RWPE1 (cell line): ENCODE measurements at places on chromosomes 3 and 15.

DNA sequence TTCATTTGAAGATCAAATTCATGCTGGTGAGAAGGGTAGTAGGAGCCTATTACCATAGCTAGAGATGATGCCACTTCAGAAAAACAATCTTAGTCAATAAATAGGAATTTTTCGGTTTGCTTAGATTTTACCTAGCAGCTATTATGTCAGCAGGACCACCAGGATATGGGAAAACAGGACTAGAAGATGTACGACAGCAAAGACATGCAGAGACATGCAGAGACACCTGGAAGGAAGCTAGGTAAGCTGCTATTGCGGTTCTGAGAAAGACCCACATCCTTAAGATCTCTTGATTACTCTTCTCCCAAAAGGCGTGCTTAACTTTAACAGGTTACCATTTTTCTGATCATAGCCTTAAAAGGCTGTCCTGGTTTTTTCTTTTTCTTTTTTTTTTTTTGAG, 64.8 kb upstream of the THSD4 start:
- no peak for DNase-seq

DNA sequence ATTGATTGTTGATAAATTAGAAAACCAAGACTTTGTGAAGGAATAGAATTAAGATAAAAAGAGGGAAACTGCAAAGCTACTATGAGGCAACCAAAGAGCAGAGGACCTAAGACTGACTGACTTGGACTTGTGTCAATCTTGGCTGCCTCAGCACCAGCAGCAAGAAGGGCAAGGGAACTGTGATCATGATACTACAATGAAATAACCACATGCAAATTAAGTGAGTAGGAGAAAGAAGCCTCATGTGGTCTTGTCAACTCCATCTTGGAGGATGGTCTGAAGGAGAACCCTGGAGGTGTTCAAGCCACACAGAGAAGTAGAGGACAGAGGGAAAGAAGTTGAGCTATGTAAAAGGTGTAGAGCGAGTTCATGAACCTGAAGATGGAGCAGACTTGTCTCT, 47.3 kb upstream of the THRB start:
- no peak for DNase-seq

DNA sequence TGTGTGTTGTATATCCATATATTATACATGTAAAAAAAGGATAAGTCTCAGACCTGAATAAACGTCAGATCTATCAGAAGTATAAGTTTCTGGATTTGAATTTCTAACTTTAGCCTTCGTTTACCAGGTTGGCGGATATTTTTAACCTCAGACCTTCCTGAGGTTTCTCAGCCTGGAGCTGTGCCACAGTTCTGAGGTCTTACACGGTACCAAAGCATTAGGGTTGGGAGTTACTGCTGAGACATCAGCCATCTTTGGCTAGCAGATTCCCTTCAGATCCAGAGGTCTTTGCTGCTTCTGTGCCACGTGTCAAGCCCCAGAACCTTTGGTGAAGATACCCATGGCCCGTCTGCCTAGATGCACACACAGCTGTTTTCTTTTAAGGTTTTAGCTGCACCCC, 84.7 kb downstream of the PPP2R3A start:
- DNase-seq: no peak

GRCh38 chr3:10845001-10845761, 29.2 kb downstream of the SLC6A11 start:
- no peak for DNase-seq

- peak; percentile 49 for DNase-seq
Measured at GRCh38 chr3:172673210-172673679, 37.6 kb downstream of the NCEH1 start.

DNA sequence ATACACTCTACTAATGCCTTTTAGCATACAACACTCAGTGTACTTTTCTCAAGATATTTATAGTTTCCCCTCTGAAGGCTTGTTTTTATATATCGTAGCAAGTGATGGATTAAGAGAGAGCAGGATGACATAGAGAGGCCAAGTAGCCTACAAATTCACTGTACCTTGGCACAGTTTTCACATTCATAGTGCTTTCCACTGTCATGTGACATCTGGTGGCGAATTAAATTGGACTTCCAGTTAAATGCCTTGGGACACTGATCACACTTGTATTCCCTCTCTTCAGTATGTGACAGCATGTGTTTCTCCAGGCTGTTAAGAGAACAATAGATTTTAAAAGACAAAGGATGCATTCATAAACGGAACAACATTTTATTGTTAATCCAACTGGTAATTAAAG, 541.1 kb downstream of the MECOM start:
- no peak for DNase-seq

GRCh38 chr15:100438570-100438969, 90.2 kb downstream of the CERS3 start:
- DNase-seq: peak; percentile 22

DNA sequence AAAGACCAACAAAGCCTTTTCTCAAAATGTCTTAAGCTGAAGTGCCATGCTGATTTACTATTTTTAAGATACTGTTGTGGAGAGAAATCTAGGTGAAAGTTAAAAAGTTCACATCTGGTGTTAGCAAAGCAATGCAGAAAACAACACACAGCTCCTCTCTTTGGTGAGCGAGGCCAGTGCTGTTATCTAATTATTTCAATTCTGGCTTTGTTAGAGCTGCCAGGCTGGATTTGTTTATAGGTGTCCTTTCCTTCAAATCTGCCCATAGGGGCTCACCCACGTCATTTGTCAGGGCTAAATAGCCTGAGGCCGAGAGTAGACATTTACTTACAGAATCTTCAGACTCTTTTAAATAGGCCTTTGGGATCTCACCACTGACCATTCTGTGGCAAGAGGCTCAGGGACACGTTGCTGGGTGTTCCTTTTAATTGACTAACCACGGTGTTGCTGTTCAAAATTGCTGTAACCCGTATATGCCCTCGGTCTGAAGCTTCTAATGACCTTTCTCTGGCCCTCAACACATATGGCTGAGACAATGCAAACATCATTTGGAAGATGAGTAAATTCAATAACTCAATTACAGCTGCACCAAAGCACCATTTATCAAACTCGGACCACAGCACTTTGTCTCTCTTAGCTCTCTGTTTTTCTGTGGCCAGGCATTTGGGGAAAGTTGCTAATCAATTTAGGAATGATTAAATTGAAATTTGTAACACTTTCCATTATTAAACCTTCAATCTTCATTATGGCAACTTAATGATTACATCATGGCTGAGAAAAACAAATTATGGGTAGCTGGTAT, 152.6 kb downstream of the PDZRN3 start:
- no peak for DNase-seq

GRCh38 chr3:180329187-180329586, 272.8 kb upstream of the TTC14 start:
- no peak for DNase-seq

DNA sequence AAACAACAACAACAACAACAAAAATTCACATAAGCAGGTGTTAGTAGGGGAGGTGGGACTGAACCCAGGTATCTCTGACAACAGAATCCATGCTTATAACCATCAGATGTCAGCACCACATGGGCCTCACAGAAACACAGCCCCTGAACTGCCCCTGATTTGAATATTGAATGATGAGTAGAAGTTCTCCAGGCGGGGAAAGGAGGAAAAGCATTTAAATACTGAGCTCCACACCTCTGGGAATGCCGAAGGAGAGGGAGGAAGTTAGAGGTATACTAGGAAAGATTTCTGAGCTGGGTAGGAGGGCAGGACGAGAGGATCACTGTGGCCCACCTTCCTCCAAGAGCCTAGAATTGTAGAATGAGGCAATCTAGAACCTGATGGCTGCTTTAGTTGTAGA, 31.9 kb upstream of the EIF4A2 start:
- DNase-seq: no peak

DNA sequence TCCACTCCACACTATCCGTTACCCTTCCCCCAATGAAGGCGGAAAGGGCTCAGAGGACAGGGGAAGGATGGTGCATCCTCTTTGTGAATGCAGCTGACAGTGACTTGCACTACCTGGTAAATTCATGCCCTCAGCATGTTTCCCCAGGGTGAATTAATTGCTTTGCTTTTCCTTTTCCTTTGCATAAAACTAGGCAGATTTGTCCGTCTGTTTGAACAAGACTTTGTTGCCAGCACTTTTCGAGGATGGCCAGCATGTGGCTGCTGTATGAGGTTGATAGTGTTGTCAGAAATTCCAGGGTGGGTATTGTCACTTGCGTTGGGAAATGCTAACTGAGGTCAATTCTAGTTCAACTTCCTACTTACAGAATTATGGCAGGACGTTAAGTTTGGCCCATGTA, 79.0 kb upstream of the RARB start:
- DNase-seq: no peak

- DNase-seq: no peak
Measured at GRCh38 chr3:154981664-154982063, 98.5 kb upstream of the MME start.

- DNase-seq: no peak
Measured at GRCh38 chr3:65013053-65013452, 325.3 kb upstream of the ADAMTS9 start.

- DNase-seq: no peak
Measured at GRCh38 chr15:48170981-48171380, 7.1 kb downstream of the MYEF2 start.

DNA sequence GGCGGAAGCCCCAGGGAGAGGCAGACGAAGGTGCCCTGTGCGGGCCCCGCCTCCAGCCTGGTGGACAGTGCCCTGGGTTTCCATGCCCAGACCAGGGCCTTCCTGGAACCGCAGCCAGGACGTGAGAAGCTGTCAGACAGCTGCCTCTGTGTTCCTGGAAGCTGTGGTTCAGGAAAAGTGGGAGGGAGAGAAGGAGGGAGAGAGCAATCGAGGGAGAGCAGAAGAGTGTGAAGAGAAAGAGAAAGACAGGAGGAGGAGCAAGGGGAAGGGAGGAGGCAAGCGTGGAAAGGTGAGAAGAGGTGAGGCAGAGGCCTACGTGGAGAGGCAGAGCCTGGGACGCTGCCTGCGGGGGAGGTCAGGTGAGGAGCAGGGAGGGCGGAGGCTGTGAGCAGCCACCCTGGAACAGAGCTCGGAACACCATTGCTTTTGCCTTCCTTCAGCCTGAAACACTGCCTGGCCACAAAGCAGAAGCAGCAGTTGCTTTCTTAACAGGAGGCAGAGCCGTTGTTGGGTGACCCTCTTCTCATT, 18.6 kb downstream of the ZDHHC19 start:
- no peak for DNase-seq

DNA sequence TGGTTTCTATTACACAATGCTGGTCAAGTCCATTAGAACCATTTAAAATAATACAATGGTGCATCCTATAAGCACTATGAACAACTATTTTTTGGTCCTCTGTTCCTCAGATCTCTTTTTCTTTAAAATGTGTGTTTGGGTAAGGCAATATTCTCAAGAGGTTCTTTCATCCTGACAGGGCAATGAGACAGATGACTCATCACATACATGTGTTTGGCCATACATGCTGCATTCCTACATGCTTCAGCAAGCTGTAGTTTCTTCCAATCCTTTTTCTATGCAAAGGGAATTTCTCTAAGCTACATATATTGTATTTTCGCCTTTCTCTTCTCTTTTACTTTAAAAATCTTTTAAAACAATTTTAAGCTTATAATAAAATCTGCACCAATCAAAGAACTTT, 52.7 kb downstream of the OTOL1 start:
- peak; percentile 2 for DNase-seq

DNA sequence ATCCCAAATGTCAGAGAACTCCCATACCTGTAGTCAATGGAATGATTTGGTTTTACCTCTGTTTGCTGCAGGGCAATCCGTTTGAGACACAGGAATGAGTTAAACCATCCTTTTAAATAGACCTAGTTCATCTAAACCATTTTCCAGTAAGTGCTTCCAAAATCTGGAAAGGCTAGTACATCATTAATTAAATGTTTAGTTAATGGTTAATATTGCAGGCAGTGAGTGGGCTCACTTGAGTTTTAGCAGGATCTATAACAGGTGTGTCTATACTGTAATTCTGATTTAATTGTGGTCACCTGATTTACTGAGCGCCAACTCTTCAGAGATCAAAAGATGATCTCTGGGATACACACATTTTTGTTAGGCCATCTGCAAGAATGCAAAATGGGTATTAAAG, 353.9 kb upstream of the ROPN1 start:
- DNase-seq: no peak

GRCh38 chr15:42510258-42511006, 15.0 kb downstream of the SNAP23 start:
- peak; percentile 4 for DNase-seq

DNA sequence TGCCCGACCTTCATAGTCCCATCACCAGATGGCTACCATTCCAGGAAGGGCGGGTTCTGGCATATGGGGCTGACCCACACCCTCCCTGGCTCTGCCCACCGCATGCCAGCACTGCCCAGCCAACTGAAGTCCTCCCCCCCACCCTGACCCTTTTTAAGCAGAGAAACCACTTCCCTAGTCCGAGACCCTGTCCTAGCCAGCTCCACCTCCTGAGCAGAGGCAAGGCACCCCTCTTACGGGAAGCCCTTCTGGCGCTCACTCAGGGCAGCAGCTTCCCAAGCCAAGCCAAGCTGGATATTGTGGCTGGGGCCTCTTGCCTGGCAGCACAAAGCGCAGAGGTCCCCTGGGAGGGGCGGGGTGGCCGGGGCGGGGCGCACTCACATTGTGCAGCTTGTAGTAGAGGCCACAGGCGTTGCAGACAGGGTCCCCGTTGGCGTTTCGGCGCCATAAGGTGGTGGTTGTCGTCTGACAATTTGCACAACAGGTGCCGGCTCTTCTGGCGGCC, 11.5 kb downstream of the GATA2 start:
- no peak for DNase-seq

GRCh38 chr3:162096874-162097273, 600.3 kb downstream of the OTOL1 start:
- DNase-seq: peak; percentile 12

- DNase-seq: peak; percentile 85
Measured at GRCh38 chr15:65638681-65639089, 16.9 kb downstream of the SLC24A1 start.

- DNase-seq: no peak
Measured at GRCh38 chr3:144105542-144105941, 133.9 kb downstream of the DIPK2A start.

DNA sequence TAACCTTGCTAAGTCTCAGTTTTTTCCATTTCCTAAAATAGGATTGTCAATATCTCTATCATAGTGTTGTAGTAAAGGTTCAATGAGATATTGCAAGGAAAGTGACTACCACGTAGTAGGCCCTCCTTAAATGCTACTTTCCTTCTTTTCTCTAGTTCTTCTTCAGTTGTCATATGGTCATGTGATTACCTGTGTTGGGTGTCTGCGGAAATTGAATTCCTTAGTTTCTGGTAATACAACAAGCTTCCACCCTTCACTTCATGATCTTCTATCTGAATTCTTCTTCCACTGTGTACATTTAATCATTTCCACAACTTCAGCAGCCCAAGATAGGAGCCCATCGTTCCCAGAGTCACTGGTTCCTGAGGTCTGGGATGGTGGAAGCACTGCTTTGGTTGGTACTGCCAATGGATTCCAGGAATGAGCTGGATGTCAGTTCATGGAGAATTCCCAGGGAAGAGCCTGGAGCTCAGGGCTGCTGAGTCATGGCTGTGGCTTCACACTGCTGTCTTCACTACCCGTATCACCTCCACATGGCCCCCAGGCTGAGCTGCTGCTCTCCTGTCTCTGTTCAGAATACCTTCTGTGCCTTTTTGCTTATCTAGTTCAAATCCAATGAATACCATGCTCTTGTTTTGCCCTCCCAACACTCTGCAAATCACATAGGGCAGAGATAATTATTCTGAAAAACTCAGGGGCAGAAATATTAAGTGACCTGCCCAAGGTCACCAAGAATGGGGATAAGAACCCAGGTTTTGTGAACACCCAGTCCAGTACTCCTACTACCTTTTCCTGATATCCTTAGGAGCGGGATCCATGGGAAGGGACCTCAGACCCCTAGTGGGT, 98.6 kb downstream of the RPL39L start:
- no peak for DNase-seq

GRCh38 chr3:47416041-47416440, 35.2 kb downstream of the PTPN23 start:
- DNase-seq: no peak
